Central memory CD8-positive, alpha-beta T cell (primary cell): ENCODE measurements at places on chromosomes 6 and 20.

- no peak for DNase-seq
Observed at GRCh38 chr6:143139239-143139784, 78.6 kb downstream of the AIG1 start.

- DNase-seq = no peak
Observed at GRCh38 chr20:1567392-1568162, 10.1 kb upstream of the SIRPD start.

GRCh38 chr6:122994256-122994655 lies 1.8 kb upstream of the CLVS2 start:
- DNase-seq = no peak

DNA sequence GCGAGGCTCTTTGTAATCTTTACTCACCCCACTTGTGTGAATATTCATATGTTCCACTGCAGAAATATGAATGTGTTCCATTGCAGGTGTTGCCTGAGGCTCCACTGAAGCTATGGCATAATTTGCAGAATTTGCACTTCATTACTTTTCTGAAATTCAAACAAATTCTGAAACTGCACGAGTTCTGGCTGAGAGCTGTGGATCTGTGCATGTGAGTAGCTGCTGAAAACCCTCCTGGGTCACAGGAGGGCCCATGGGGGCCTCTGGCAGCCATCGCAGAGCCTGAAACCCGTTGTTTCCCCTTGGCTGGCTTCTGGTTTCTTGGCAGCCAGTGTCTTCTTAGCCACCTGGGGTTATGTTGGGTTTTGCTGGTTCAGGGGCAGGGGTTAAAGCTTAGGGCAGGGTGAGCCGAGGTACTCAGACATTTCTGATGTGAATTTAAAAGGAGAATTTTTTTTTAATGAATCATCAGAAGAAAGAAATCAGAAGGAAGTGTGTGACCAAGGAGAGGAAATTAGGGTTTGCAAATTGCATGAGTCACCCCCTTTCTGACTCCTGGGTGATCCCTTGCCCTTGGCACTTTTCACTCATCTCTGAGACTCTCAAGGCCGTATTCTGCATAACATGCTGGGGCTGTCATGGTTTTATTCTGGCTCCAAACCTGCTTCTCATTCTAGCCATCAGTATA lies 40.6 kb downstream of the TOX2 start:
- peak; percentile 38 for DNase-seq

GRCh38 chr20:36271639-36272546 lies 34.2 kb upstream of the DLGAP4 start:
- no peak for DNase-seq

- DNase-seq = no peak
Observed at GRCh38 chr20:31922588-31922987, 29.3 kb downstream of the PDRG1 start.

DNA sequence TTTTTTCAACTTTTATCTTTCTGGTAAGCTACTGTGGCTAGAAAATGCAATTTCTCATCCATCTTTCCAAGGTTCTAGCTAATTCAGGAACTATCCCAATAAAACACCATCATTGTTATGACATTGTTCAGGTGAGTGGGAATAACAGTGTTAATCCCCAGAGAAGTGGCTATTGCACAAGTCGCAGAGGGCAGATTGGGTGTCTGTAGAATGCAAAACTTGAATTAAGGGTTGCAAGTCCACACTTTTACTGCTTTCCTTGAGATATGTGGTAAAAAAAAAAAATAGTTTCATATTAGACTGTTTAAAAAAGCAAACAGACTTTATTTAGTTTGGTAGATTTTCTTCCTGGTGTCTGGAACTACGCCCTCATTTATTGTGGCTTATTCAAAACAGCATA lies 41.1 kb upstream of the PRDM1 start:
- DNase-seq = no peak

DNA sequence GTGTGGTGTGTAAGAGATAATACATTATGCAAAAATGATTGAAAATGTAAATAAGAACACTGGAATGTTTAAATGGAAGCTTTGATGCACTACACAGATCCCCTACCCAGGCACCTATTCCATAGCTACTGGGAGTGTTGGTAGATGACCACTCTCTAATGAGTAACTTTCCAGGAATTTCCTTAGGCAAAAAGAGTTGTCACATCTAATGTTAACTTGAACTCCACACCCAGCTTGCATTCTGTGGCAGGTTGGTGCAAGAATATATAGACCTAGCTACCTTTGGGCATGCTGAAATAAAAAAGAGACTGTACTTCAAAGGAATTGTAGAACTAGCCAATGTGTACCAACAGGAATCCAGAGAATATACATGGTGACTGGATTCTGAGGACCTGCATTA lies 1254.2 kb upstream of the EYS start:
- DNase-seq = no peak

DNA sequence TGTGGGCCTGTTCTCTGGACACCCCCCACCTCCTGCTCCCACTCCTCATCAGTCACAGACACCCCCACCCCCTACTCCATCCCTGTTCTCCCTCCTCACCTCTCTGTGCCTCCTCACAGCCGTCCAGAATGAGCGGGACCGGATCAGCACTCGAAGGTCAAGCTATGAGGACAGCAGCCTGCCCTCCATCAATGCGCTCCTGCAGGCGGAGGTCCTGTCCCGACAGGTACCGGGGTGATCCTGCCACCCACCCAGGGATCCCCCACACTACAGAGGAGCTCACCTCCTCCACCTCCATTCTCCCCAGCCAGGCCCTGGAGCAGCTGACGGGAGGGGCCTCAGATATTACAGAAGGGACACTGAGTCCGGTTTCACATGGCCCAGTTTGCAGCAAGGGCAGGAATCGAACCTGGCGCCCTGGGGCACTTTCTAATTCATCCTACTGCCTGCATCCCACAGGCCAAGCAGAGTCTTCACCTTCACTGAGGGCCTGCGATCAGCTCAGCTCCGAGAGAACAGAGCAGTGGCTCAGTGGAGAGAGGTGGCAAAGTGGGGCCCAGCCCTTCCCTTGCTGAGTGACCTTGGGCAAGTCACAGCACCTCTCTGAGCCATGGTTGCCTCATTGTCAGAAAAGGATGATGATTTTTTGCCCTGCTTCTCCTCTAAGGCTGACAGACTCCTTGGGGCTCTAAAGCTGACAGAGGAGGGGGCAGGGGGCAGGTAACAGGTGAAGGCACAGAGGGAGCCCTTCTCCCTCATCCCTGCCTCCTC lies 58.3 kb downstream of the HNF4A start:
- DNase-seq = no peak

GRCh38 chr20:18263723-18264122 lies 24.6 kb upstream of the ZNF133 start:
- DNase-seq = no peak

- DNase-seq = no peak
Observed at GRCh38 chr6:26232940-26233648, 131.9 kb upstream of the BTN3A2 start.

GRCh38 chr6:13560651-13561044 lies 13.8 kb upstream of the SIRT5 start:
- no peak for DNase-seq

DNA sequence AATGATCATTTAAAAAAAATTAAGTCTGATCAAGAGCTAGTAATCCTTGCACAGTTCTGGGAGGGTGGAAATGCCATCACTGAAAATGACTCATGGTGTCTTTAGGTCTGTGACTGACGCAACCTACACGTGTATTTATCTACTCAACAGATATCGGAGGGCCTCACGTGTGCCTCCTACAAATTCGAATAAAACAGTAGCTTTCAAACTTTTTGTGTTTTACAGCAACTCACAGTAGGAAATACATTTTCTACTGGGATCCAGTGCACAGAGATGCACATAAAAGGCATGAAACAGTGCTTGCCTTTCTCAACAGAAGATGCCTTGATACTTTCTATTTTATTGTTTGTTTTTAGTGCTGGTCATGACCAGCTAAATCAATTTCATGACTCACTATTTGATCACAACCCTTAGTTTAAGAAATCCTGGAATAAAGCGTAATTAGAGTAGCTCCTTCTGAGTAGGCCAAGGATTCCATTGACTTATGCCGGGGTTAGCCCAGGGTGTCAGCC lies 210.0 kb upstream of the SNX9 start:
- no peak for DNase-seq

GRCh38 chr6:5190507-5190906 lies 70.2 kb downstream of the LYRM4 start:
- no peak for DNase-seq

DNA sequence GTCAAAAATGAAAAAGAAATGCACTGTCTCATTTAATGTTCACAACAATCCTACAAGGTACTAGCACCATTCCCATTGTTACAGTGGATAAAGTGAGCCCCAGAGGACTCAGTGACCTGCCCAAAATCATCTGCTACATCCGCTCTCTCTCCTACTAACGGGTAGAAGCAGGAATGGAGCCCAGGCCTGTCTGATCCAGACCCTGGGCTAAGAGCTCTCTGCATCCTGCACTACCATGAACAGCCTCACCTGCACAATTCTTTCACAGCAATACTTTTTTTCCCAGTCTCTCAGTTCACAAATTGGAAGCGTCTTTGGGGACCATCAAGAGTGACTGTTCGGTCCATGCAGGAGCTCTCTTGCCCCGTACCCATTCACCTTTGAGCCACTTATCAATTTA lies 31.2 kb downstream of the ATP9A start:
- DNase-seq = no peak

GRCh38 chr20:40896814-40897700 lies 131.6 kb upstream of the TOP1 start:
- DNase-seq = no peak

GRCh38 chr6:150343434-150343833 lies 25.4 kb upstream of the IYD start:
- DNase-seq = no peak

DNA sequence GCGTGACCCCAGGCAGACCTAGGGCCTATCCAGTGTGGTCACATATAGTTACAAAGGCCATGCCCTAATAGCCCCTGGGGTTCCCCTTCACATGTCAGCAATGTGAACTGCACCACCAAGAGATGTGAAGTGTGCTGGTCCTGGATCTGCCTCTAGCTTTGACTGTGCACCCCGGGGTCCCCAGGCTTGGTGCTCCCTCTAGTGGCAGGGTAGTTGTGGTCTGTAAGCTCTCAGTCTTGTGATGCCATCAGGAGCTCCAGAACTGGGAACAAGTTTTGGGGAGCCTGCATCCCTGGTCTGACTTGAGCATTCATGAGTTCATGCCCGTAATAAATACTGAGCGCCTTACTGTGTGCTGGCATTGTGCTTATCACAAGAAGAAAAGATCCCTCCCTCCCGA lies 143.4 kb downstream of the DHX35 start:
- DNase-seq = no peak

DNA sequence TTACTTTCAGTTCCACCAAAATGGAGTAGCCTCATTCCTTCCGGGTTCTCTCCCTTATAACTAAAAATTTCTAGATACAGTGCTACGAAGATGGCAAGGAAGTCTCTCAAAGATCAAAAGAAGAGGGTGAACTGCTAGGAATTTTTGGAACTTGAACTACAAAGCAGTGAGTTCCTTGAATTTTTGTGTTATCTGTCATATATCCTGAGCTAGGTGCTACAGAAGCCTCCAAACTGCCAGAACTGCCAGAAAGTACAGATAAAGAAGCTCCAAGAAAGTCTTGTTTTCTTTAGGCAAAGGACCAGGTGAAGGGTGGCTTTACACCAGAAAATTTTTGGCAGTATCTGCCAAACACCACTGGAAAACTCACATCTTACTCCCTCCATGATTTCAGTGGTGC lies 218.8 kb upstream of the FLRT3 start:
- DNase-seq = no peak

DNA sequence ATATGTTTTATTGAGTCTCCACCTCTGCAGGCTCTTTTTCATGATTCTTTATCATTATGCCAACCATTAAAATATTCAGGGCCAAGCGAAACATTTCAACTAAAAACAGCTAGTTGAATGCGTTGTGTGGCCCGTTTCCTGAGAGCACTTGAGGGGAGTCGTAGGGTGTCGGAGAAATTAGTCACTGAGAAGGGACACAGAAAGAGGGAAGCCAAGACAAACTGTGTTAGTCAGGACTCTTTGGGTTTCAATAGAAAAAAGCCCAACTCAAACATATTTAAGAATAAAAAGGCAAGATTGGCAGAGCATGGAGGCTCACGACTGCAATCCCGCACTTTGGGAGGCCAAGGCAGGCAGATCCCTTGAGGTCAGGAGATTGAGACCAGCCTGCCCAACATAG lies 58.9 kb downstream of the MAFB start:
- DNase-seq = no peak

- no peak for DNase-seq
Observed at GRCh38 chr20:47365023-47365764, 8.7 kb upstream of the ZMYND8 start.

- no peak for DNase-seq
Observed at GRCh38 chr20:60063048-60063451, 104.8 kb downstream of the CDH26 start.

GRCh38 chr20:58065508-58066361 lies 162.7 kb downstream of the ANKRD60 start:
- no peak for DNase-seq

GRCh38 chr6:24226541-24226940 lies 100.5 kb downstream of the NRSN1 start:
- no peak for DNase-seq

DNA sequence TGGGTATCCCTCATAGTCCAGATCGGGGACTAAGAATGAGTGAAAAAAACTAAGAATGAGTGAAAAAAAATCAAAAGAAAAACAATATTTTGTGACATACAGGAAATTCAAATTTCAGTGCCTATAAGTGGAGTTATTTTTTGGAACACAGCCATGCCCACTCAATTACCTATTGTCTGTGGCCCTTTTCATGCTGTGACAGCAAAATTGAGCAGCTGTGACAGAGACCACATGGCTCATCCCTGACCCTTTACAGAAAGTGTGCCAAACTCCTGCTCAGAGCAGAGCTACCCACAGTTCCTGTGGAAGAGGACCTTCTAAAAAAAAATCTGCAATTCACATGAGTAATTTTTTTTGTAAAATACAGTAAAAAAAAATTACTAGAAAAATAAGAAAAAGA lies 1.4 kb downstream of the NCR2 start:
- no peak for DNase-seq

DNA sequence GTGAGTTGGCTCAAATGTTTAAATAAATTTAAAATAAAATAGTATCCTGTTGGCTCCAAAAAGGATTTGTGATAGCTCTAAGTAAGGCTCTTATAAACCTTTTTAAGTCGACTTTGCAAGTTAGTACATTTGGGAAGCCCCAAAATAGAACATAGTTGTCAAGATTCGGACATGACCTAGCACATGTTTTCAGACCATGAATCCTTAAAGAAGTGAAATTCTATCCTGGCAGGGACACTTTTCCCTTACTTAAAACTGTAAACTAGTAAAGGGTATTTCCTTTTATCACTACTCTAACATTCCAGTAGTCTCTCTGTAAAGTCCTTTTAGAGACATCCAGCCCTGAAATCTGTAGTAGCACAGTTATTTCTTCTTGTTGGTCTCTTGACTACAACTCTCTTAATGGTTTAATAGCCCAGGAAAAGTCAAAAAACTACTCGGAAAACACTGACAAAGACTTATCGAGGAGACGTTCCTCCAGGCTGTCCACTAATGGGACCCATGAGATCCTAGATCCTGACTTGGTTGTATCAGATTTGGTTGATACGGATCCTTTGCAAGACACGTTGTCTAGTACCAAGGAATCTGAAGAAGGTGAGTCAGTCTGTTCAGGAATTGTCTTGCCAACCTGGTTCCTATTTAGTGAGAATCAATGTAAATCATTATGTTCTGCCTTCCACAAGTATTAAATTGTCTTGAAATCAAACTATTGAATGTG lies 83.6 kb downstream of the SCAND1 start:
- DNase-seq = no peak
